ENCODE measurements at places on chromosomes 2 and 18. TPM values are rescaled to one million over a fixed set of nuclear protein-coding genes. Genes with fewer than 3 reads are reported as not detected.

DNA sequence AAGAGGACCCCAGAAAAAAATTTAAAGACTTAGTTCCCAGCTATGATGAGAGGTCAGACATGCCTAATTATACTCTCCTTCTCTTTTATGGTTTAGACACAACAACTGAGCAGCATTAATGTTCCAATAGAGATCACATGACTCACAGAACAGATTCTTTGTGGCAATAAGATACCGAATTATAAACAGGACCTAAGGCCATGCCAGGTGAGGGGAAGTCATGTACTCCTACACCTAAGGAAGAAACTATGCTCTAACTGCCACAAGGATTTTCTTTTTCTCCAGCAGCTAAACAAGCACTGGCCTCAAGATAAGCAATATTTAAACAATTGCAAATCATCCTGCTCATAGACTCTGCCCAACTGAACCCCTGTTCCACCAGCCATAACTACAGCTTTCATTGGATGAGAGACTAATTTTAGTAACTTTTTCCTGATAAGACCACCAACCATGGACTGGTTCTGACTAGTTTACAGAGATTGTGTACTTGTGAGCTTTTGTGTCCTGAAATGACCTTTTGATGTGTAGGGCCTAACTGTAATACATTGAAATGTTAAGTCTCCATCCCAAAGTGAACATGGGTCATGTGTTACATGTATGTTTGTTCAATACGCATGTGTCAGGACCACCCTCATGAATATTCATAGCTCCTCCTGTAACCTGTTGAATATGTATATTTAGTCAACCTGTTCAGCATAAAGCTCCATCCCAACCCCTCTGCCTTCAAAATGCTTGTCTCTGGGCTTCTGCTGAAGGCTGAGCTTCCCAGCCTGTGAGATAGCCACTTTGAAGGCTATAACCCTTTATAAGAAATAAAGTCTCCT is 21.6 kb upstream of the NFE2L2 start:
- no peak for DNase-seq

GRCh38 chr2:144507441-144508171 is 12.3 kb downstream of the ZEB2 start:
- no peak for DNase-seq

DNA sequence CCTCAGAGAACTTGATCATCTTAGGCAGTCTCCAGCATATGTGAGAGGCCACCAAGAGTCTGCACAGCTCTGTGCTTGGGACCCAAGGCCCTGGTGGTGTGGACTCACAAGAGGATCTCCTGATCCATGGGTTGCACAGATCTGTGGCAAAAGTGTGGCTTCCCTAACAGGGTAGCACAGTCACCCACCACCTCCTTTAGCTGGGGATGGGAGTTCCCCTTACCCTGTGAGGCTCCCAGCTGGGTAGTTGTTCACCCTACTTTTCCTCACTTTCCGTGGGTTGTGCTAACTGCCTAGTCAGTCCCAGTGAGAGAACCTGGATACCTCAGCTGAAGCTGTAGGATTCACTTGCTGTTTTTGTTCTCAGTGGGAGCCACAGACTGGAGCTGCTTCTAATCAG is 123.7 kb downstream of the FTCDNL1 start:
- DNase-seq = no peak

- DNase-seq = peak; percentile 51
These were observed 776 bp upstream of the SPEG start for GRCh38 chr2:219433666-219434467.

- no peak for DNase-seq
These were observed 40.6 kb upstream of the MAP2 start for GRCh38 chr2:209383212-209383611.

- DNase-seq = no peak
These were observed 41.6 kb upstream of the POU3F3 start for GRCh38 chr2:104812286-104812685.

The BOLL gene
- total RNA-seq = not detected

The EGR4 gene
- total RNA-seq = not detected

Data from left ventricle myocardium superior (tissue), 1 donor.